ENCODE measurements at places on chromosomes 6 and 20.

DNA sequence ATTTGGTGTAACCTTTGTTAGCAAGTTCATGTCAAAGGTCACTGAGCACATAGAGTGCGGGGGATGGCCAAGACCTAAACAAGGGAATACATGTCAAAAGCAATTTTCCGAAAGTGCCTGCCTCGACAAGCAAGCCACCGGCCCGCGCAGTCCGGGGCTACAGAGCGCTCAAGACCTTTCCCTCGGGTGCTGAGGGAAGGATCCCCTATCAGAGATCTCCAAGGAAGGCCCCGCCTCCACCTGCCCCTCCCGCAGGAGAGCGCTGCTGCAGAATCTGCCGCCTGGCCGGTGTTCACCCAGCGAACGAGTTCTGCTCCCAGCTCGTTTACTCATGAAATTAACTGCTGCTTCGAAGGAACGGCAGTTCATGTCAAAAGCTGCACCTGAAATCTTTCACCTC lies 252.7 kb downstream of the BMP7 start:
- no peak for DNase-seq

- no peak for DNase-seq
Measured at GRCh38 chr6:138685257-138685656, 88.3 kb upstream of the CCDC28A start.

- no peak for DNase-seq
Measured at GRCh38 chr6:17853533-17853932, 133.9 kb downstream of the KIF13A start.

DNA sequence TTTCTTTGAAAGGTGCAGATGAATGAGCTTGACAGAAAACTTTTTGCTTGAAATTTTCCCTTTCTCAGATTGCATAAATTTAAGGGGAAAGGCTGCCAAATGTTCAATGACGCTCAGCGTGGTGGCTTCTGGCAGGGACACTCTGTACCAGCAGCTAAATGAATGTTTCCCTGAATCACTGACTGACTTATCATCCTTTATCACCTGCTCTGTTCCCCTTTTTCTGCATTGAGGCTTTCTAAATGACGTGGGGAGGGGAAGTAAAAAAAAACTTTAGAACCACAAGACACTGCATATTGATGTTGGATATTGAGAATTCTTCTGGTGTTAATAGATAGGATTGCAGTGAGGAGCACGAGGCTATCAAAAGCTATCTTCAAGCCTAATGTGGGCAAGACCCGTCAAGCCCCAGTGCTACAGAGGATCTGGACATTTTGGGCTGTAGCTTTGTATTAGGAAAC lies 46.9 kb upstream of the ENPP5 start:
- DNase-seq, result peak; percentile 47

All from Right ventricle myocardium superior (tissue), 1 donor.